Stimulated activated CD8-positive, alpha-beta memory T cell treated with anti-CD3 and anti-CD28 coated beads, Interleukin-7, amount 100 ng/mL, for 4 hours (primary cell): ENCODE measurements at places on chromosomes 12 and 14.

GRCh38 chr12:31970199-31970598 is 11.0 kb downstream of the RESF1 start:
- DNase-seq, result no peak

DNA sequence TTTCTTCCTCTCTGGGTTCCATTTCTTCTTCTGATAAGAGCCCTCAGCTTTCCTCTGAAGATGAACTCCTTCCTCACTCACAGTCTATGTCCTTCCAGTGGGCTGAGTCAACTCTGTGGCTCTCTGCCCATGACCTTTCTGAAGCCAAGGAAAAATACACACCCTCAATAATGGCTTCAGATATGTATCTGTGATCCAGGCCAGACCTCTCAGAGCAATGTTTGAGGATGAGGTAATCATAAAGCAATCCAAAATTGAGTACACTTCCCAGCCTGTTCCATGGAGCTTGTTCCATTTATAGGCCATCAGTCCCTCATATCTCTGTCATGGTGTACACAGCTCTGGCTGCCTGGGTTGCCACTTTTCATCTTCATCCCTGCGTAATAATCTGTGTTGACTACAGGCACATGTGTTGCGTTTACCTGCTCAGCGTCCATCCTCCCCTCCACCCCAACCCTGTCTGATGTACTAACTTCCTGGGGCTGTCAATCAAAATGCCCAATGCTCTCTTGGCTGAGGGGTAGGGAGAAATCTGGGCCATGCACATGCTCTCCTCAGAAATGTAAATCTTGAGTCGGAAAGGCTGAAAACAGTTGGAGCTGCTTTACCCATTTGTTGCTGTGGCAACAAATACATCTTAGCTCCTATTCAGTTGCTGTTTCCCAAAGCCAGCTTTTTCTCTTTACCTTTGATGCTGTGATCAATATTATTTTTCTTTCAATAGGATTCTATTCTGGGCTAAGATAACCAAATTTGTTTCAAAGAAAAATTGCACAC is 377.8 kb upstream of the TMEM132C start:
- DNase-seq, result no peak

DNA sequence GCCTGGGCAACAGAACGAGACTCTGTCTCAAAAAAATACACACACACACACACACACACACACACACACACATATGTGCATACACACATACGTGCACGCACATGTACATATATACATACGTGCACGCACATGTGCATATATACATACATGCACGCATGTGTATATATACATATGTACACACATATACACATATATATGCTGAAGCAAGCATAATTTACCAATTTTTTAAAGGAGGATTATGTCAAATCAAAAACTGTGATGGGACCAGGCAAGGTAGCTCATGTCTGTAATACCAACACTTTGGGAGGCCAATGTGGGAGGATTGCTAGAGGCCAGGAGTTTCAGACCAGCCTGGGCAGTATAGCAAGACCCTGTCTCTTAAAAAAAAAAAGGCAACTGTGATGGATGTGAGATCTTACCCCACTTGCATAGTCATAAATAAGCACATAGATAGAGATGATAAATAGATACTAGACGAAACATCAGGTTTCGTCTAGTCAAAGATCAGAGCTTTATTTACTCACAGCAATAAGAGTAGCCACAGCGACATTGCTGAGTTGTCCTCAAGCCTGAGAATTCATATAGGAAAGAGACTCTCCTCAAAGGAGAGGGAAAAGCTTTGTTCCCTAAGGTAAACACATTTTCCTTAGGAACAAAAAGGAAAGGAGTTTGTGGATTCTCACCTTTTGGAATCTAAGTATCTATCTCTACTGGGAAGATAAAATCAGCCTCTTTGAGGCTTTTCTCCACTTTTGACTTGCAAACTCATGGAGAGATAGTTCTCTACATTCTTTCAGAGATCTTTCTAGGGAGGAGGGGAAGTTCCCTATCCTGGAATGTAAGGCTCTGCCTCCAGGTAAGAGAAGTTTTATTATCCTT is 74.7 kb upstream of the AMN1 start:
- DNase-seq, result no peak

- DNase-seq, result no peak
These were observed 10.9 kb upstream of the SYCP3 start for GRCh38 chr12:101750152-101750551.

DNA sequence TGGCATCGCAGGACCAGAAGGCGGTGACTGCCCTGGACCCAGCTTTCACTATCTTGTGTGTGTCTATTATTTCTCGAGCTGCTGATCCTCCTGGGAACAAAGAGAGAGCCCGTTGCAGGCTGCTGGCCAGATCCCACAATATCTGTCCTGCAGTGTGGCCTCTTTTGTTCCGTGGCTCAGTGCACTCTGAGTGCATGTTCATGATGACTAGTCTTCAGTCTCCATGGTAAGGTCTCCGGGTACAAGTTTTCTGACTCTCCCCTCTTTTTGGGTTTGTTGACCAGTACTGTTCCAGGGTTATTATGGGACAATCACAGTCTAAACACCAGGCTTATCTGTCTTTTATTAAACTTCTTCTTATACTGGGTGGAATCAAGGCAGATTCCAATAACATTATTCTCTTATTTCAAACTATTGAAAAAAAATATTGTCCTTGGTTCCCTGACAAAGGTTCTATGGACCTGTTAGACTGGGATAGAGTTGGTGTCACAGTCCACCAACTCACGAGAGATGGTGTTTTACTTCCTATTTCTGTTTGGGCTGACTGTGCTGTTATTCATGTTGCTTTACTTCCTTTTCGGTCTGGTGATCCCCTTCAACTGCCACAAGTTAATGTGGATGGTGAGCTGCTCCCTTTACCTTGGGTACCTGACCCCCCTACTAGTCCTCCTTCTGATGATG is 192.9 kb upstream of the ALG10B start:
- DNase-seq, result no peak

GRCh38 chr12:234891-235415 is 21.0 kb upstream of the SLC6A12 start:
- DNase-seq, result no peak

DNA sequence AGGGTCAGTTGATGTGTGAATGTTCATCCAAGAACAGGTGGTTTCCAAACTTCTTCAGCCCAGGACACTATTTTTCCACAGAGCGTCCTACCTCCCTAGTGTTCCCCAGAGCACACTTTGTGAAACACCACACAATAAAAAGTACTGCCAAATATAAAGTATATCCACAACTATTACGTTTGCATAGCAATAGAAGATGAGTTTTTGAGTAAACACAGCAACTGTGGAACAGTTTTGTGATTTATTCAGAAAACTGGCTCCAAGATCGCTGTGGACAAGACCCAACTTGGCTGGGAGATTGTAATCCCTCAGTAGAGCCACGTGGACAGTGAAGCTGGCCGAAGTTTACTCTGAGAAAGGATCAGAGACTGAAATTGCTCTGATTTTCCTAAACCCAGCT is 14.5 kb upstream of the MAP1LC3B2 start:
- DNase-seq, result no peak

- no peak for DNase-seq
These were observed 23.4 kb downstream of the COQ6 start for GRCh38 chr14:73973497-73973896.

GRCh38 chr12:76024942-76025600 is 6.5 kb downstream of the PHLDA1 start:
- DNase-seq, result no peak

GRCh38 chr12:22609501-22609900 is 15.5 kb upstream of the ETNK1 start:
- DNase-seq, result no peak

- DNase-seq, result no peak
These were observed 55.8 kb upstream of the METAP2 start for GRCh38 chr12:95418142-95418541.

GRCh38 chr14:93395231-93395630 is 35.5 kb upstream of the UNC79 start:
- no peak for DNase-seq

GRCh38 chr14:26209699-26210098 is 388.1 kb downstream of the NOVA1 start:
- DNase-seq, result no peak

- no peak for DNase-seq
These were observed 105.5 kb upstream of the PRB2 start for GRCh38 chr12:11500861-11501230.

DNA sequence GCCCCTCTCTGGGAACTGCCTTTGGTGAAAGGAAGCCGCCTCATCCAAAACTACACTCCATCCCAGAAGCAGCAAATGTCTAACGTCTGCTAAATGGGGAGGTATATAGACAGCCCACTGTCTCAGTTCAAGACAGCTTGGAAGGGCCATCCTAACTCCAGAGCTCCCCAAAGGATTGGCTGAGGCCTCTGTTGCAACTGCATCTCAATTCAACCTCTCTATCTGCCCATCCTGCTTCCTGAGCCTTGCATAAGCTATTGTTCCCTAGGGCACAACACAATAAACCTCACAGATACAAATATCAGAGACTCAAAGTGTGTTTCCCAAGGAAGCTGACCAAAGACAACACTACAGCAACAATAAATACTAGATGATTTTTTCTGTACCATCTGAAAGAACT is 495.2 kb upstream of the SOX5 start:
- no peak for DNase-seq

GRCh38 chr12:104485651-104486362 is 29.1 kb downstream of the CHST11 start:
- DNase-seq, result peak; percentile 20

- DNase-seq, result no peak
These were observed 66.6 kb downstream of the KDM2B start for GRCh38 chr12:121514184-121514742.

DNA sequence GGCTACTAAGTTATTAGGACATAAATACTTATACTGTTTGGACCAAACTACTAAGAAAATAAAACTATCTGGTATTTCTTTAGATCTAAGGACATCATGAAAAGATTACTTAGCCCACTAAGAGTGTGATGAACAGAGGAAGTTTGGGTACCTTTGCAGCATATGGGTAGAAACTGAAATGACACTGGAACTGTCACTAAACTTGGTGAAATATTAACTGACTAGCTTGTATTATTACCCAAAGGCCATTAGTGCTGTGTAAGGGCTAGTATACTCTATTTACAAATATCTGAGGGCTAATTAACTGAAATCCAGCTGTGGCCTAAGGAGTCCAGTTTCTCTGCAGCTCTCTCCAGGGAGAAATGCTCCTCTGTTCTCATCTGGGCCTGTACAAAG is 45.5 kb downstream of the PAWR start:
- no peak for DNase-seq

DNA sequence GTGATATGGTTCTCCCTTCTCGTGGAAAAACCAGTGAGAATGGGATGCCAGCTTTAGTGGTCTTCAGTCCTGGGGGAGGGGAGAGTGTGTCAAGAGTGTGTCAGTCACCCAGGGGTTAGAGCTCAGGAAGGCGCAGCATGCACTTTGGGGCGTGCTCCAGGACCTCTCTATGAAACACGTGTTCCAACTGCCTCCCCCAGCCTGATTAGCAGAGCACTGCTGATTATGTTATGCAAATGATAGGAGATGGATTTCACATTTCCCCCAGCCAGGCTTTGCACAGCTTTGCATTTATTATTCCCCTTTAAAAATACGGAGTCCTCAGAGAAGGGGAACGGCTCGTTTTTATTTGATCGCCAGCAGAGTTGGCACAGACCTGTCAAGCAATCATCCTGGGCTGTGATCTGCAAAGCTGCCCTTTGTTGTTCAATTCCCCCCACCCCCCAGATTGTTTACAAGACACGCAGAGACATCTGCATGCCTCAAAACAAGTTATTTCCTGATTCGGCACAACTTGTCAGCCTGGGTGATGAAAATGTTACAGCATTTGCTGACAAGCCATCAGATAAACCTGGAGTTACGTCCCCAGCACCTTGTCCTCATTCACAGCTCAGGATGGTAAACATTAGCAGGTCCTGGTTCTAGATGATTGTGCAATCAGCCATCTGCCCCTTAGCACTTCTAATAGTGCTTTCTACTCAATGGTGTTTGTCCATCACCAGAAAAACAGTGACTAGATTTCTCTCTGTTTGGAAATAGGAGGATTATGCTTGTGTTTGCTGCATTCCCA is 196.5 kb downstream of the NOVA1 start:
- DNase-seq, result no peak

- no peak for DNase-seq
These were observed 117.9 kb upstream of the MAP1LC3B2 start for GRCh38 chr12:116441292-116441691.

GRCh38 chr14:77114609-77115008 is 16.6 kb downstream of the CIPC start:
- DNase-seq, result no peak

DNA sequence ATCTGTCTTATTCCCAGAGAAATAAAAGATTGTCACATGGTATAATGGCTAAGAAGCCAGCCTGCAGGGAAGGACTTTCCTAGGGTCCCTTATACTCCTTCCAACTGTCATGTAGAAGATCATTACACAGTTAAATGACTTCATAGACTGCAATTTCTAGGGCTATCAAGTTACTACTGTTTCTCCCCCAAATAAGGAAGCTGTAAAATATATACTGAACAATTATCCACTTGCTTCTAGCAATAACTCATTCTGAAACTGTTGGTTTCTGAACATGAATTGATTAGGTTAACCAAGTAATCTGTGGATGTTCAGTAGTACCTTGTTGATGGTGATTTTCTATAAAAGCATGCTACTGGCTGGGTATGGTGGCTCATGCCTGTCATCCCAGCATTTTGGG is 44.6 kb downstream of the A2ML1 start:
- no peak for DNase-seq

DNA sequence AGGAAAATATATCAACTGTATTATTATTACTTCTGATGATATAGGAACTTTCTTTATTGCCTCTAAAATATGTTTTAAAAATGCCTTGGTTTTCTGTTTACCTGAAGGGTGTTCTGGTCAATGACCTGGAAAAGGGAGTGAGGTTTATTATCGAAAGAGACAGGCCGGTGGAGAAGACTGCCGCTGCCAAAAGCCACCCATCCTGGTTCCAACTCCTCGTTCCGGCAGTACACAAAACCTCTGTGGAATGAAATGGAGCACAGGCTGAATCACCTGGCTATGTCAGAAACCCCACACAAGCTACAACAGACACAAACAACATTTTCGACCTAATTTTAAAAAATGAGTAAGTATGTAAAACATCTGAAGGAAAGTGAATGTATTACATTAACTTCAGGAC is 73.6 kb downstream of the HECTD4 start:
- DNase-seq, result no peak

DNA sequence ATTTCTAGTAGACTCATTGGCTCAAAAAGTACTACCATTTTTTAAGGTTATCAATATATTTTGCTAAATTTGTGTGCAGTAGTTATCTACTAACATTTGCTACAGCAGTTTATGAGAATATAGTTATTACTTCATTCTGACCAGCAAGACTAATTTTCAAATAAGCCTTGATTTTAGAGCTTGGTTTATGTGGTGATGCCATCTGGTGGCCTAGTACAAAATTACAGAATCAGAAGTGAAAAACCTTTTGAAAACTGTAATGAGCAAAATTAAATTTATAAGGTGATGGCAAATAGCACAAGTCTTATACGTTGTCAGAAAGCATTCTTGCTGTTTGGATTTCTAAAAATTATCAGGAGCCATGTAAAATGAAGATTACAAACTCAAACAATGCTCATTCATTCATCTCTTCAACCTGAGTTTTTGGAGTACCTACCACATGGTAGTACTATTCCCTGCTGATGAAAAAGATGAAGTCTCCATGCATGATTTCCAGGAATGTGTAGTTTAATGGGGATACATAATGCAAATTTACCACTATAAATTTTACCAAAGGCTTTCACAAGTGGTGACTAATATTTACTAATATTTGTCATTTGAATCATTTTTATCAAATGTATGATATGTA is 51.0 kb downstream of the MAGOHB start:
- DNase-seq, result no peak
